Kidney (tissue), 22 donors: ENCODE measurements at places on chromosomes 1 and 21. TPM values are rescaled to one million over a fixed set of nuclear protein-coding genes. Genes with fewer than 3 reads are reported as not detected.

- DNase-seq, result peak; percentile 97
Observed at GRCh38 chr1:16498573-16499413, 15.3 kb downstream of the RNU1-1 start.

The HSD3B2 gene
- polyA plus RNA-seq, result 0.60 TPM

- no peak for DNase-seq
Observed at GRCh38 chr1:23727362-23727811, 15.9 kb upstream of the ELOA start.

DNA sequence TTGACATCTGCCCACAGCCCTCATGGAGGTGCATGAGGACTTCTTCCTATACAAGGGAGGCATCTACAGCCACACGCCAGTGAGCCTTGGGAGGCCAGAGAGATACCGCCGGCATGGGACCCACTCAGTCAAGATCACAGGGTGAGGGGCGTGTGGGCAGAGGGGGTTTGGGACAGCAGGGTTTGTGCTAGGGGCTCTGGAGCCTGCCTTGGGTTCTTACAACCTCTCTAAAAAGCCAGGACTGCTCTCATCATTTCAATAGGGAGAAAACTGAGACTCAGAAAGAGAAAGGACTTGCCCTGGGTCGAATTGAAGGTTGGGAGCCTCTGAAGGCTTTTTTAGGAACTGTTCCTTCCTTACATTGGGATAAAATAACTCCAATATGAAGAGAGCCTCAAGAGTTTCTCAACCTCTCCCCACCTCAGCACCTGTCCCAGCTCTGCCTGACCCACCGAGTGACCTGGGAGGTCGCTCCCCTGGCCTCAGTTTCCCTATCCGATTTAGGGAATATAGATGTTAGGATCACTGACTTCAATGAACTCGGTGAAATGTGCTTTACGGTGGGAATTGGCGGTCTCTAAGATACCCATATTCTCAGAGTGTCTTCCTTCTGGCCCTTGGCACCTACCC lies 9.5 kb downstream of the TINAGL1 start:
- no peak for DNase-seq

The TMEM51 gene
- polyA plus RNA-seq, result 38.1 TPM

GRCh38 chr1:218850367-218850766 lies 323.3 kb upstream of the LYPLAL1 start:
- no peak for DNase-seq

DNA sequence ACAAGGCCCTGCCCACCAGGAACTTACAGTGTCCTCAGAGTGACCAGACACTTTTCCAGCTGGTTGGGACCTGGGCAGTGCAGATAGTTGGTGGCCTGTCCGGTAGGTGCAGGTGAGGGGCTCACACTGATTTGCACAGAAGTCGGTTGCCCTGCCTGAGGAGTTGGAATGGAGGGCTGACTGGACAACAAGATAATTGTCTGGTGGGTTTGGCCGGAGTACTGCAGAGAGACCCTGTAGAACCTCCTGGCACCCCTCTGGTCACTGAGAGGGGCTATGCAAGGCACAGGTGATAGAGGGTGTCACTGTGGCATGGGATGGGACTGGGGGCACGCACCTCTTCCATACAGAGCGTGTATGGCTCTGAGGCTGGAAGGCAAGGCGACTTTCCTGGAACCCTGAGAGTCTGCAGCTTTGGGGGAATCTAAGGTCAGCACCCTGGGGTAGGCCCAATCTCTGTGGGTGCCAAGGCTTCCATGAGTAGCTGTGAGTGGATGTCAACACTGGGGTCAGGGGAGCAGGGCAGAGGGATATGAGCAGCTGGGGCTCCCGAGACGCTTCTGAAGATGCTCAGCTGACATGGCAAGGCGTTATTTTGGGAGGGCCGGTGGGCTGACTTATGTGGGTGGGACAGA lies 7.6 kb upstream of the PLA2G2D start:
- no peak for DNase-seq
